CD4-positive, alpha-beta T cell (primary cell): ENCODE measurements at places on chromosomes 6 and 20. TPM values are rescaled to one million over a fixed set of nuclear protein-coding genes. Genes with fewer than 3 reads are reported as not detected.

DNA sequence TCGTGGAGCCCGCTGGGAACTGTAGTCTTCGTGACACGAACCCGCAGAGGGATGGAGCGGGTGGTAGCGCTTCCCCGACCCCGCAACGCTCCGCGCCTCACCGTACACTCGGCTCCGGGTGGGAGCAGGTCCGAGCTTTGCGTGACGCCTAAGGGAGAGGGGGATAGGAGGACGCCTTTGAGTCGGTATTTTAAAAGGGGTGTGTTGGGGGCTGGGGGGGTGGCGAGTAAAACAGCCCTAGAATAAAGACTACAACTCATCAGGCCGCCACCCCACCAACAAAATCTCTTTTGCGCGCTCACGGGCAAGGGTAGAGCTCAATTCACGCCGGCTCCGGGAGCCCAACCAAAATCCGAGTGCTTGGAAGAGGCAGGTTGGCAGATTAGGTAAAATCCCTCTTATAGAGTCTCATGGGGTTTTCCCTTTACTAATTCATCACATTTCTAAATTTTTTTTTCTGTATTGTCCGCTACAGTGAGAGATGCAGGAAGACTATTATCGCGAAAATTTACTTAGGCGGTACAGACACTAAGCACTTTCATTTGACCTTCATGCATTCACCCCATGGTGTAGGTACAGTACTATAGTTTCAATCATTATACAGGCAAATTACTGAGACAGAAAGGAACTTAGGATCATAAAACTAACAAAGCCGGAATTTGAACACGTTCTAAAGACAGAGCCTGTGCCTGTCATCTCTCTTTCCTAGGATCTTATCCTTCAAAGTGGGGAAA is 706 bp upstream of the SNX14 start:
- H3K27me3 ChIP-seq: no peaks in the 10 kb centered on the region
- H3K36me3 ChIP-seq: peaks cover 6% of the 10 kb centered on the region
- peak overlapping the region; percentile 86 for H3K4me3 ChIP-seq
- H3K4me1 ChIP-seq: peaks cover 25% of the 10 kb centered on the region

GRCh38 chr6:6750594-6751265 is 162.2 kb downstream of the LY86 start:
- no peak overlapping the region for H3K4me3 ChIP-seq
- no peak for DNase-seq
- peaks cover 22% of the 10 kb centered on the region for H3K4me1 ChIP-seq
- no peak overlapping the region for H3K27ac ChIP-seq
- H3K36me3 ChIP-seq: no peaks in the 10 kb centered on the region
- H3K27me3 ChIP-seq: no peaks in the 10 kb centered on the region

DNA sequence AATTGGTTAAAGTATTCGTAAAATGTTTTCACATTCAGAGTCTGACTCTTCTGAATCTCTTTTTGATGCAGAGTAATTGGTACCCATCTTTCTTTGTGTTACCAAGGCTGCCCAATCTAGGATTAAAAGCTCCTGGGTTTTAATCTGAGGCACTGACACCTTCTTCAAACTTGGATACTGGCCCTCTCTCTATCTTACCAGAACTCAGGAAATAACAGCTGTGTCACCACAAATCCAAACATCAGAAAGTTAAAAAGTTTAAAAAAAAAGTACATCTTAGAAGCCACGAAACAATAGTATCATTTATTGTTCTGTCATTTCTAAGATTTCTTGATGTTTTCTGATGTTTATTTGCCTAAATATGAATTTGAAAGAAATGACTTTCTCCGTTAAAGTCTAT is 255.5 kb upstream of the RUNX2 start:
- no peak for DNase-seq
- H3K4me3 ChIP-seq: no peak overlapping the region
- H3K27me3 ChIP-seq: no peaks in the 10 kb centered on the region
- no peak overlapping the region for H3K27ac ChIP-seq

DNA sequence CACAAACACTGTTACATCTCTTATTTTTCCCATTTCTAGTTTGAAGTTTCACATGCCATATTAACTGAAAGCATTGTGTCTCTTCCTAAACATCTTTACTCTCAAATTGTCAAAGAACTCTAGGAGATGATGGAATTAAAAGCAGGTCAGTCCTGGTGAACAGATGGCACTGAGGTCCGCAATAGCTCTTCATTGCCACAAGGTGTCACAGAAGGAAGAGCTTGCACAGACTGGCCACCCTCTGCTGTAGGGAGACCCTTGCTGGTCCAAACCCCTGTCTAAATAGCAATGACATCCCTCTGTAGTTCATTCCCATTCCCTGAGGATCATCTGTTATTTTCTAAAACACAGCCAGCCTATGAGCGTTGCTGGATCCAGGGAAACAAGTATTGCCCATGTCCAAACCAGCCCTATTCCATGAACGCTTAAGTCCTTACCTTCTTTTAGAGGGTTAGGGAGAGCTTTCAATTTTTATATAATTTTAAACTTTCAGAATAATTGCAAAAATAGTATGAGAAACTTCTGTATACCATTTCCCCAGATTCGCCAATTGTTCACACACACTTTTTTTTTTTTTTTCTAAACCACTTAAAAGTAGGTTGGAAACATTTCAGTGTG is 10.1 kb upstream of the HDAC2 start:
- H3K4me1 ChIP-seq: no peaks in the 10 kb centered on the region
- DNase-seq: no peak
- no peak overlapping the region for H3K4me3 ChIP-seq
- H3K36me3 ChIP-seq: no peaks in the 10 kb centered on the region
- H3K27me3 ChIP-seq: no peaks in the 10 kb centered on the region

DNA sequence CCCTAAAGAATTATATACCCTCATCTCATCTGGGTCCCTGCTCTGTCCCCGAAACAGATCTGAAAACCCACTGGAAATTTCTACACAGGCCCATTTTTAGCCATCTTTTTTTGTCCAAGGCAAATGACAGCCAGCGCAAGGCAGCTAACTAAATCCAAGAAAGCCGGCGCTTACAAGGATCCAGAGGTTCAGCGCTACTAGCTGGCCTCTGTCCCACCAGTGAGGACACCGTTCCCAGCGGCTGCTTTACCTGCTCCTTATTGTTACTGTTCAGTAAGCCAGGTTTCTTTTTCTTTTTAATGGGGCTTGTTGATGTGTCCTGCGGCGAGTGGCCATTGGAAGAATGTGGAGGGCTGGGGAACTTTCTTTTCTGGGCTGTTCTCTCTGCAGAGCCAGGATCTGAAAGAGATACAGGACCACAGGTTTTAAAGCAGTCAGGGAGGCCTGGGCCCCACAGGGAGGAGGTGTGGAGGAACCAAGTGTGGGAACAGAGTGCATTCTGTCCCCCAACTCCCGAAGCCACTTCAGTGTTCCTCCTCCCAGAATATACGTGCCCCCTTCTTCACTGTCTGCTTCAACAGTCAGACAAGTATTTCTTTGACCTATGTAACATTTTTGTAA is 46.6 kb downstream of the ZMYND8 start:
- DNase-seq: no peak
- no peak overlapping the region for H3K4me3 ChIP-seq
- peaks cover 3% of the 10 kb centered on the region for H3K4me1 ChIP-seq
- no peaks in the 10 kb centered on the region for H3K27me3 ChIP-seq
- no peak overlapping the region for H3K27ac ChIP-seq
- peaks cover 51% of the 10 kb centered on the region for H3K36me3 ChIP-seq

- peaks cover 29% of the 10 kb centered on the region for H3K27me3 ChIP-seq
- H3K4me1 ChIP-seq: no peaks in the 10 kb centered on the region
- H3K36me3 ChIP-seq: no peaks in the 10 kb centered on the region
- no peak overlapping the region for H3K27ac ChIP-seq
- no peak for DNase-seq
Observed at GRCh38 chr6:165668951-165669350, 5.9 kb upstream of the PDE10A start.

- no peak for DNase-seq
- H3K27me3 ChIP-seq: no peaks in the 10 kb centered on the region
- no peak overlapping the region for H3K27ac ChIP-seq
- no peaks in the 10 kb centered on the region for H3K4me1 ChIP-seq
Observed at GRCh38 chr20:39234520-39235095, 272.5 kb downstream of the DHX35 start.

- no peak overlapping the region for H3K27ac ChIP-seq
- peaks cover 8% of the 10 kb centered on the region for H3K4me1 ChIP-seq
- no peaks in the 10 kb centered on the region for H3K36me3 ChIP-seq
- DNase-seq: no peak
- no peak overlapping the region for H3K4me3 ChIP-seq
Observed at GRCh38 chr6:146946559-146946958, 257.7 kb upstream of the STXBP5 start.

DNA sequence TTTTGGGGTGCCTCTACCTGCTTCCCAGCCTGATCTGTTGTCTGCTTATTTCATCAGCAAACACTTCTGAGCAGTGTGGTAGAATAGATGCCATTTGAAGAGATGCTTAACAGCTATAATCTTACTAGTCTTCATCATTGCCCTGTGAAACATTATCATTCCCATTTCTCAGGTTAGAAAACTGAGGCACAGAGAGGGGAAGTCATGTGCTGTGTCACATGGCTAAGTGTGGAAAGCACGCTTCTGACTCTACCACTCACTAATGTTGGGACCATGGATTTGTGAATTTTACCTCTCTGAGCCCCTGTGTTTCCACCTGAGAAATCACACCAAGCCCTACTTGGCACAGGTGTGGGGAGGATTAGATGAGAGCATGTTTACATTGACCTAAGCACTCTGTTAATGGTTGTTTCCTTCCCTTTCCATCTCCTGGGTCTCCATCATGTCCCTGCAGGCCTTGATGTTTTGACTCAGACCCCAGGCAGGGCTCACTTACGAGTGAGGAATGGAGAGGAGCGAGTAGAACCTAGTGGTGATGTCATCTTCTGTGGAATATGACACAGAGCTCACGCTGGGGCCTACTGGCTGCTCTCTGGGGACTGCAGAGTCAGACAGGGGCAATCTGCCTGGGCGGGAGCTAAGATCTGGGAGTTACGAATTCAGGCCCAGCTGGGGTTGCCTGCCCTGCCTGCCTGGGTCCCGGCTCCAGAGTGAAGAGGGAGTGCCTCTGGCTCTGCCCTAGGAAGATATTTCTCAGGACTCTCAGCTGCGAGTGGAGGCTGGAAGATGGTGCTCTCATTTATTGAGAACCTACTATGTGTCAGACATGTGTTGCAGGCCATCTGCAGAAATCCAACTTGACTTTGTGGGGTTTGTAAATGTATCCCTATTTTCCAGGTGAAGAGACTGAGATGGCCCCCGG is 64.3 kb downstream of the CDH22 start:
- H3K27ac ChIP-seq: no peak overlapping the region
- H3K27me3 ChIP-seq: peaks cover 32% of the 10 kb centered on the region
- peaks cover 4% of the 10 kb centered on the region for H3K4me1 ChIP-seq
- DNase-seq: no peak
- no peaks in the 10 kb centered on the region for H3K36me3 ChIP-seq

GRCh38 chr20:46512943-46513844 is at the start of gene ZNF334:
Gene ZNF334 (minus strand): TSS chr20:46513559. CDS start chr20:46512102, 1,457 bp downstream.
- no peaks in the 10 kb centered on the region for H3K36me3 ChIP-seq
- DNase-seq: no peak
- peak within 1 kb of the TSS; percentile 53 for H3K4me3 ChIP-seq

DNA sequence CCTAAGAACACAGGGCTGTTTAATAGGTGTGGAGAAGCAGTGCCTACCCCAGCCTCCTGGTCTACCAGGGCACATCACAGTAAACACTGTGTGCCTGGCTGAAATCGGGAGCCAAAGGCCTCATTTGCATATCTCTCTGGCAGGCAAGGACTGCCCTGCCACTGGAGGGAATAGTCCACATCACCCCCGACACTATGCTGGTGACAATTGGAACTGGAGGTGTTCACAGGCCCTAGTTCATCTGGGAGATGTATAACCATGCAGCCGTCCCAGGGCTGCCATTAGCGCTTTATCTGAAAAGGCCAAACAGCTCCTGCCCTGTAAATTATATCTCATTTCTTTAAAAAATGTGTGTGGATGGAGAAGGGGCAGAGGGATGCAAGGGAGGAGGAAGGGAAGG is 150.3 kb downstream of the LINC00237 start:
- no peaks in the 10 kb centered on the region for H3K4me1 ChIP-seq
- DNase-seq: no peak
- H3K4me3 ChIP-seq: no peak overlapping the region
- H3K36me3 ChIP-seq: no peaks in the 10 kb centered on the region
- H3K27ac ChIP-seq: no peak overlapping the region

DNA sequence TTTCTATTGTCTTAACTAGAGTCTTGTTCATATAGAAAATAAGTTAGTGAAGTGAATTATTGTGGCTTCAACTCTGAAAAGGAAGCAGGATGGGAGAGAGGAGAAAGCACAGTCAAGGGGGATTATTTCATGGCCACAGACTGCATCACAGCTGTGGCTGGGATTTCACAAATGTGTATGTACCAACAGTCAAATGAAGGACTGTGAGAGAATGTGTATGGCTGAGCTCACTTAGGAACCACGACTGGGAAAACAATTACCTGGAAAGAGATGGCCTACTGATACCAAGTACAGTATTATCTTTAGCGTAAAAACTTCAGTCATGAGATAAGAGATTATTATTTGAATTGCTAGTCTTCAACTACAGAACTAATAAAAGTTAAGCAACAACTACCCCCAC is 54.9 kb downstream of the SESN1 start:
- H3K36me3 ChIP-seq: no peaks in the 10 kb centered on the region
- H3K27me3 ChIP-seq: no peaks in the 10 kb centered on the region
- H3K4me3 ChIP-seq: no peak overlapping the region
- DNase-seq: no peak

DNA sequence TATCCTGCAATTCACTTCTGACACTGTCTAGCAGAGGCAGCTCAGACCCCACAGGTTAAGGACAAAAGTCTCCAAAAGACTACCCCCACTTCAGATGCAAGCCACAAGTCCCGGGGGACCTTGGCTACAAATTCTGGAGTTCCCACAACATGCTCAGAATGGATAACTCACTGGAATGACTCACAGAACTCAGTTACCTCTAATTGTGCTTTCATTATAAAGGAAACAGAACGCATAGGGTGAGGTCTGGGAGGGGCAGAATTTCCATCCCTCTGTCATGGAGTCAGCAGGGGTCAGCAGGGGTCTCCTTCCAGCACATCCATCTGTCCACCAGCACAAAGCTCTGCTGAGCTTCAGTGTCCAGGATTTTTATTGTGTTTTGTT is 184.2 kb downstream of the CDH4 start:
- no peak overlapping the region for H3K4me3 ChIP-seq
- no peaks in the 10 kb centered on the region for H3K36me3 ChIP-seq
- peaks cover 2% of the 10 kb centered on the region for H3K27me3 ChIP-seq
- H3K4me1 ChIP-seq: no peaks in the 10 kb centered on the region

Gene BACH2
- 157 TPM for total RNA-seq

Gene GRIK2
- total RNA-seq: not detected

Gene GRM1
- total RNA-seq: not detected

Gene TFEB
- total RNA-seq: 24.1 TPM

Gene RIMS1
- not detected for total RNA-seq

Gene TMEM217
- 0.41 TPM for total RNA-seq

Gene PTCRA
- total RNA-seq: not detected
